ENCODE measurements at places on chromosomes 11 and 22.

GRCh38 chr11:57390535-57390934 lies at the start of gene PRG2:
Gene PRG2 (minus strand): TSS chr11:57390650. CDS start chr11:57389944, 706 bp downstream.
- DNase-seq, result no peak

- no peak for DNase-seq
Measured at GRCh38 chr11:130397780-130398179, 30.6 kb downstream of the ADAMTS8 start.

DNA sequence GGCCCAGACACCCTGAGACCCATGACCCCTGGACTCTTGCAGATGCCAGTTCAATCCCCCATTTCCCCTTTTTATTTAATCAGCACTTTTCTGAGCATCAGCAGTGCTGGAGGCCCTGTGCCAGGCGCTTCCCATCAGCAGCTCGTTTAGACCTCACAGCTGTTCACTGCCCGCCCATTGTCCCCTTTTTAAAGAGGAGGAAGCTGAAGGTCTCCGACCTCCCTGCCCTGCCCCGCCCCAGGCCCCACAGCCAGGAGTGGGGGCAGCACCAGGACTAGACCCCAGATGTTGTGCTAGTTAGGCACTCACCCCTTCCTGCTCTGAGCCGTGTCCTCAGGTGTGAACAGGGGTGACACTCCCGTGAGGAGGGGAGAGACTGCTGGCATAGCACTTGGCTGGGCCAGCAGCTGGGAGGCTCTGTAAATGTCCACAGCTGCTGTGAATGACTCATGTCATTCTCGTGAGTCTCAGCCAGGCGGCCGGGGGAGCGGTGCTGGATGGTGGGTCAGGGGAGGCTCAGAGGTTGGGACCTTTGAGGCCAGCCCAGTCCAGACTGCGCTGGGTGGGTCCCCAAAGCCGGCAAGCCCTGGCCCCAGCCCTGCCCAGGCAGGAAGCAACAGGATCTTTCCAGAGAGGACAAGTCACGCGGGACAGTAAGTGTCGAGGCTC lies 19.9 kb downstream of the EMID1 start:
- peak; percentile 49 for DNase-seq

GRCh38 chr11:69912911-69913451 lies 93.8 kb upstream of the FGF3 start:
- DNase-seq, result no peak

GRCh38 chr11:93940395-93940794 lies 80.8 kb upstream of the HEPHL1 start:
- DNase-seq, result no peak

GRCh38 chr11:3228445-3228829 lies 3.8 kb downstream of the MRGPRE start:
- no peak for DNase-seq

- DNase-seq, result no peak
Measured at GRCh38 chr11:64793271-64794160, 9.5 kb downstream of the MAP4K2 start.

GRCh38 chr11:36070213-36070953 lies 126.5 kb downstream of the LDLRAD3 start:
- no peak for DNase-seq

GRCh38 chr11:61657566-61658290 lies 22.5 kb upstream of the DAGLA start:
- DNase-seq, result peak; percentile 37

DNA sequence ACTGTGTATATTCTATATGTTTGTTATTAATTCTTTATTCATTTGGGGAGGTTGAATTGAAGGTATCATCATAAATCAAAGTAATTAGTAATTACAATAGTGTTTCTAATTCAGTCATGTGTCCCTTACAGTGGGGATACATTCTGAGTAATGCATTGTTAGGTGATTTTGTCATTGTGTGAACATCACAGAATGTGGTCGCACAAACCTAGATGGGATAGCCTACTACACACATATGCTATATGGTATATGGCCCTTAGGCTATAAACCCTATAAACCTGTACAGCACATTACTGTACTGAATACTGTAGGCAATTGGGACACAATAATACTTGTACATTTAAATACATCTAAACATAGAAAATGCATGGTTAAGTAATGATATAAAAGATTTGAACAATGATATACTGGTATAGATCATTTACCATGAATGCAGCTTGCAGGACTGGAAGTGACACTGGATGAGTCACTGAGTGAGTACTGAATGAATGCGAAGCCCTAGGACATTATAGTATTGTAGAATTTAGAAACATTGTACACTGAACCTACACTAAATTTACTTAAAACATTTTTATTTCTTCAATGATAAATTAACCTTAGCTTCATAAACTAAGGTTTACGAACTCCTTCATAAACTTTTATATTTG lies 936.2 kb upstream of the CHORDC1 start:
- DNase-seq, result peak; percentile 34

GRCh38 chr11:18137186-18137800 lies 4.9 kb downstream of the MRGPRX3 start:
- no peak for DNase-seq

GRCh38 chr11:117097389-117098268 lies 599 bp downstream of the SIK3 start:
- peak; percentile 42 for DNase-seq

- DNase-seq, result no peak
Measured at GRCh38 chr22:46159777-46160176, 9.5 kb downstream of the PPARA start.

GRCh38 chr22:47168900-47169800 lies 406.7 kb downstream of the TBC1D22A start:
- DNase-seq, result peak; percentile 11

DNA sequence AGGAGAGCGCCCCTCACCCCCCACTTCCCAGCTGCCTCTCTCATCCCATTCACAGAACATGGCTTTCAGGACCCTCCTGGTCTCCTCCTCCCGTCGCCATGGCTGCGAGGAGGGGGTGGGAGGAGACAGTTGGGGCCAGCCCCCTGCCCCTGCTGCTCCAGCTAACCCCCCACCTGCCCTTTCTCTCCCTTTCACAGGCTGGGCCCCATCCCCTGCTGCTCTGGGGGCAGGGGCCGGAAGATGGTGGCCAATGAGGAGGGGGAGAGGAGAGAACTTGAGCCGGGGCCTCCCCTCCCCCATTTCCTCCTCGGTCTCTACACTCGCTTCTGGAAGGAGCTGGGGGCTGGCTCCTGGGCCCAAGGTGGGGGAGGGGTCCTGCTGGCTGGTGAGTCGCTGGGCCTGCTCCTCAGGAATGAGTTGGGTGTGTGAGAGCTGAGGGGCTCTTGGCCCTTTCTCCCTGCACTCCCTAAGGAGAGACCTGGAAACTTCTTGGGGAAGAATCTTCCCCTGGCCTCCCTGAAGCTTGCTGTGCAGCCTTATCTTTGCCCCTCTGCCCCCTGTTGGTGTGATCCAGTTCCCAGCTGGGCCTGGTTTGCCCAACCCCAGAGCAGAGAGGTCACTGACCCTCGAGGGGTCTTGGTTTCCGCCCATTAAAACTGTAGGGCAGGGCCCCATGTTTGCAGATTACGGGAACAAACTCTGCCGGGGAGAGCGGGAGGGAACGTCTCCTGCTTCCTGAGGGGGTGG lies 10.2 kb downstream of the YPEL4 start:
- DNase-seq, result peak; percentile 42

DNA sequence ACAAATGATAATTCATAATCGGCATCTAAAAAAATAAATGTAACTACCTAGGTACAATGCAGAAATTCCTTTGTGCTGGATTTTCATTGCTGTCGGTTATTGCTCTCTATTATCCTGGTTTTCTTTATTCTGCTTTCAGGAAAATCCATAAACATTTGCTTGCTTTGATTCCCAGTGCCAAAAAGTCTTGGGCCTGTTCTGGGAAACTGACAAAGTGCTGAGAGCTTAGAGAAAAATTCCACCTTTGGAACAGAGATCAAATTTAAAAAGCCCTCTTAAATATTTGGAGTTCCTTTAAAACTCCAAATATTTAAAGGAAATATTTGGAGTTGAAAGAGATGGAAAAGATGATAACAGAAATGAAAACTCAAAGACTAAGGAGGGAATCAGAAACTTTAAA lies 87.3 kb upstream of the ZBED5 start:
- no peak for DNase-seq

GRCh38 chr11:126857860-126858808 lies 142.4 kb downstream of the KIRREL3 start:
- DNase-seq, result no peak

- no peak for DNase-seq
Measured at GRCh38 chr22:50140615-50141014, 29.9 kb upstream of the PANX2 start.

DNA sequence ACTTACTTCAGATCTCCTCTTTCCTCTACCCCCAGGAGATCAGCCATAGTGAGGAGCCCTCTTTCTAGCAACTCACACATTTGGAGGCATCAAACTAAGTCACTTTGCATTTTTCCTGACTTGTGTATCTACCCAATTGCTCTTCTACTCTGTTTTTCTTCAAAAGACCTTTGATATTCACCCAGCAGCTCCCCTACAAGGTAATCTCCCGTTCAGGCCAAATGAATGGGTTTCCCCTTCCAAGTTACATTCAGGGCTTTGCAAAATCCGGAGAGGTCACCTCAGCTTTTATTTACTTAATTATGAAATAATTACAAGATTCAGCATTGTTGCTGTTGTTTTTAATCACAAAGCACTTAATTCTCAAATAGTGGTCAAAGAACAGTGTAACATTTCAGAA lies 6.1 kb downstream of the LARGE1 start:
- DNase-seq, result no peak

DNA sequence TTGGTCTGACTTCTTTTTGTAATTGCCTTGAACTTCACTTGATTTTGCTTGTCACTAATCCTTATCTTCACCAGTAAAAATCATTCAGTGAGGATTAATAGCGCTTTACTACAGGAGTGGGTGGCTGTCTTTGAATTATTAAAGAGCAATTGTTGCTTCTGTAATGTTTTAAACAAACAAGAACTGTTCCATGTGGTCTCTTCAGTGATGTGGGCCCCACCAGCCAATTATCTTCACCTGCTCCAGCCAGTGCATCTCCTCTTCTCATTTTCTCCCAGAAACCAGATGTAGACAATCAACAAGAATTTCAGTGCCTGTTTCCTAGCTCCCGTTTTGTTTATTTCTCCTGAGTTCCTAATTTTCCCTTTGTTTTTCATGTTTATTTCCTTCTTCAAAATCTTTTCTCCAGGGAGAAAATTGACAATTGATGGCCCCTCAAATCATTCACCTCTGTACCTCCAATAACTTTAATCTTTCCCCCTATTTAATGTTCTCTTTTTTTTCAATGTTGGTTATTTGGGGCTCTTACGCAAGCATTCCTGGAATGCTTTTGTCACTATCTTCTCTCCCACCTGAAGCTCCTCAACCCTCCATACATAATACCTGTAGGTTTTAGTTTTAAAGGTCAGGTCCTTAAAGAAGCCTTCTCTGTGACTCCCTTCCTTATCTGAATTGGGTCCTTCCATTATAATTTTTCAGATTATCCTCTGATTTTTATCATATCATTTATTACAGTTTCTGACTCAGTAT lies 115.1 kb downstream of the ARFGAP2 start:
- DNase-seq, result no peak

- DNase-seq, result no peak
Measured at GRCh38 chr22:46366327-46366731, 30.8 kb downstream of the TRMU start.

- DNase-seq, result no peak
Measured at GRCh38 chr22:23031786-23032185, 38.5 kb upstream of the GNAZ start.
